ENCODE measurements at places on chromosomes 7 and 10. TPM values are rescaled to one million over a fixed set of nuclear protein-coding genes. Genes with fewer than 3 reads are reported as not detected.

The KEL gene
- 0.29 TPM for polyA plus RNA-seq

The MOGAT3 gene
- polyA plus RNA-seq, result not detected

DNA sequence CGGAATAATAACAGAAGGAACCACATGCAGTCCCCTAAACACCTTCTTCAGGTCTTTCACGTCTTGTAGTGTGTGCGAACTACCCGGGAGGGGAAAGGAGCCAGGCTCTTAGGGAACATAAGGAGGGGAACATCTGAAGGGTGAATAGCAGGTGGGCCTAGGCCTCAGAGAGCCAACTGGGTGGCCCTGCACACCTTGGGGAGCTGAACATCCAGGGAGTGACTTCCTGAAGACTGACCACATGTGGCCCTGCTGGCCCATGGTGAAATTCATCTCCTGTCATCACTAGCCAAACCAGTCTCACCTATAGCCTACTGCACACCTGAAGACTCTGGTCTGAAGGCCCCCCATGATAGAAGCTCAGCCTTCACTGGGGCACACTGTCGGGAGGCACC, 5.6 kb downstream of the CALML3 start:
- no peak for DNase-seq

The TEX47 gene
- polyA plus RNA-seq, result not detected

GRCh38 chr7:68376131-68376661, 1222.1 kb upstream of the AUTS2 start:
- no peak for DNase-seq

The HOXA9 gene
- polyA plus RNA-seq, result not detected

- no peak for DNase-seq
These were observed 101.8 kb upstream of the FZD8 start for GRCh38 chr10:35743851-35744250.

The MAGI2 gene
- polyA plus RNA-seq, result 3.2 TPM

- DNase-seq, result no peak
These were observed 131.3 kb upstream of the NRP1 start for GRCh38 chr10:33465747-33466146.

DNA sequence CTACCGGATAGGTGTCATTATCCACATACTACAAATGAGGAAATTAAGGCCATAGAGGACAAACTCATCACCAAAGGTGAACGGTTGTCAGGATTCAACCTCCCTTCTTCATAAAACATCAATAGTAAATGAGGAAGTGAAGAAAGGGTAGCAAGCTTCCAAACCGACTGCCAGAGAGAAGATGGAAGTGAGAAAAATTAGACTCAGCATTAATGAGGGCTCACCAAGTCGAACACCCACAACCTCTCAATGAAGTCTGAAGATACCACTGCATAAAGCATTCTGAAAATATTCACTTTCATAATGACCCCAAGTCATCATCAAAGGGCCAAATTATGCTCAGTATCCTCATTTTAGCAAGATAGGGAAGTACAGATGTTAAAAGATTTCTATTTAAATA, 29.6 kb downstream of the ABCB4 start:
- DNase-seq, result no peak

- no peak for DNase-seq
These were observed 20.5 kb upstream of the FAM13C start for GRCh38 chr10:59382831-59383295.

The CTAGE8 gene
- 0.23 TPM for polyA plus RNA-seq

GRCh38 chr7:99331002-99331401, 5.3 kb downstream of the ARPC1A start:
- DNase-seq, result no peak

- no peak for DNase-seq
These were observed 212.3 kb downstream of the DNAJC1 start for GRCh38 chr10:21791276-21791675.
